ENCODE measurements at places on chromosomes 11 and 22. TPM values are rescaled to one million over a fixed set of nuclear protein-coding genes. Genes with fewer than 3 reads are reported as not detected.

Gene BIK
- not detected for polyA plus RNA-seq

Gene TMEM134
- 14.7 TPM for polyA plus RNA-seq

Gene LMNTD2
- polyA plus RNA-seq = 0.32 TPM

DNA sequence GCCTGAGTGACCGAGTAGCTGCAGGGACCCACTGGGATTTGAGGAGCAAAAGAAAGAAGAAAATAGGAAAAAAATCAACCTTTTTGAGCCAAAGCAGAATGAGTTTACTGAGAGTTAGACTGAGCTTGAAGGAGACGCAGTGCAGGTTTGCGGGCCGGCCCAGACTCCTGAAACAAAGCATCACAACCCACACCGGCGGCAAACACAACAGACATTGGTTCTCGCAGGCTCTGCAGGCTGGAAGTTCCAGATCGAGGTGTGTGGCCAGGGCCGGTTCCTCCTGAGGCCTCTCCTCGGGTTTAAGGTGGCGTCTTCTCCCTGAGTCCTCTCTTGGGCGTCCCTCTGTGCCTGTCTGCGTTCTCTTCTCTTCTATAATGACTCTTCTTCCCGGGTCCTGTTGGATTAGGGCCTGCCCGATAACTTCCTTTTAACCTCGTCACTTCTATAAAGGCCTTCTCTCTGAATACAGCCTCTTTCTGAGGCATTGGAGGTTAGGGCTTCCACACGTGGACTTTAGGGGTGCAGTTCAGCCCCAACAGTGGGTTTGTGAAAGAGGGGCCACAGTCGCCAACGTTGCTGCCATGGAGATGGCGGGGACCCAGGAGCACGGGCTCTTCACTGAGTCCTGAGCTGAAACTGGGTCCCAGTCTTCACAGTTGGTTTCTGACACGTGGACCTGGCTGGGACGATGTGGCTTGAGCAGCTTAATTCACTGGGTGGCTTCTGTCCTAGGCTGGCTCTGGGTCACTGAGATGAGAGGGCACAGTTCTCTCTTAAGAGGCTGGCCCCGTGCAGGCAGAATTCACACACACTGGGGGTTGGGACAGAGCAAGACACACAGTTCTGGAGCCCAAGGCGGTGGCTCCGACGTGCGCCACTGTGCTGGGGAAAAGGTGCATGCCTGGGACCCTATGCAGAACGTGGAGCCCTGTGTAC lies 1047.7 kb downstream of the BRD1 start:
- DNase-seq = no peak

GRCh38 chr22:37544955-37545702 lies 15.2 kb upstream of the CDC42EP1 start:
- no peak for DNase-seq

- no peak for DNase-seq
Observed at GRCh38 chr11:119622454-119623143, 106.4 kb downstream of the NECTIN1 start.

- DNase-seq = no peak
Observed at GRCh38 chr22:17707526-17707925, 66.7 kb downstream of the BID start.

GRCh38 chr22:50739279-50739691 lies 1.3 kb downstream of the ACR start:
- DNase-seq = no peak
